GM20000 (cell line): ENCODE measurements at places on chromosomes 2 and 18.

DNA sequence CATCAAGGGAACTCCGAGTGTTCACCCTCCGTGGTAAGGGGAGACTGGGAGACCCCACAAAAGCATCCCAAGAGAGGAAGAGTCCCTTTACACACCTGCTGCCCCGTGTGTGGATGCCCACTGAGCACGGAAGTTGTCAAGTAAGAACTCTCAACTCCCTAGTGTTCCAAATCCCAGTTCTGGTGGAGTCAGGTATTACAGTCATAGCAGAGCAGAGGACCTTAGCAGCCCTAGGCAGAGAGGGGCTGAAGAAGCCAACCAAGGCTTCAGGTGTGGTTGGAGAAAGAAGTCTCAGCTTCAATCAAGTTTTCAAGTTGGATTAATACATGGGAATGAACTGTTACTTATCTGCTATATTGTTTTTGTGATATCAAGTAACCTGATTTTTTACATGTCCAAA lies 512.5 kb downstream of the RNF144A start:
- no peak for DNase-seq

- no peak for DNase-seq
Observed at GRCh38 chr18:31190919-31191318, 28.3 kb upstream of the DSC1 start.

DNA sequence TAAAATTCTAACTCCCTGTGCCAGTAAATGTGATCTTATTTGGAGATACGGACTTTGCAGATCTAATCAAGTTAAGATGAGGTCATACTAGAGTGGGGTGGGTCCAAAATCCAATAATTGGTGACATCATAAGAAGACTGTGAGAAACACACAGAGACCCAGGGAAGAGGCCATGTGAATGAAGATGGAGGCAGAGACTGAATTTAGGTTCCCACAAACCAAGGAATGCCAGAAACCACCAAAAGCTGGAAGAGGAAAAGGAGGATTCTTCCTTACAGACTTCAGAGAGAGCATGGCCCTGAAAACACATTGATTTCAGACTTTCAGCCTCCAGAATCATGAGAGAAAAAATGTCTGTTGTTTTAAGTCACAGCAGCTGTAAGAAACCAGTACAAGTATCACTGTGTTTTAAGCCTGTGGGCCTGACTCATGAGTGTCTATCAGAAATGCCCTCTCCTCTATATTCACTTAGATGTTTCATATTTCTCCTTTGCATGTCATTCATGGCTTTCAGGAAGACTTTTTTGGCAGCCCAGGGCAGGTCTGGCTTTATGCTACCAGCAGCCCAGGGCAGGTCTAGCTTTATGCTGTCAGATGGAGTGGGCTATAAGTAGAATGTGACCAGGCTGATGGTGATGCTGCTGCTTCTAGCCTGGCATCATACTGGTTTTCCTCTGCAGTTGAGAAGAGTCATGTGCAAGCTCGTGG lies 100.0 kb downstream of the SPOPL start:
- DNase-seq = no peak

DNA sequence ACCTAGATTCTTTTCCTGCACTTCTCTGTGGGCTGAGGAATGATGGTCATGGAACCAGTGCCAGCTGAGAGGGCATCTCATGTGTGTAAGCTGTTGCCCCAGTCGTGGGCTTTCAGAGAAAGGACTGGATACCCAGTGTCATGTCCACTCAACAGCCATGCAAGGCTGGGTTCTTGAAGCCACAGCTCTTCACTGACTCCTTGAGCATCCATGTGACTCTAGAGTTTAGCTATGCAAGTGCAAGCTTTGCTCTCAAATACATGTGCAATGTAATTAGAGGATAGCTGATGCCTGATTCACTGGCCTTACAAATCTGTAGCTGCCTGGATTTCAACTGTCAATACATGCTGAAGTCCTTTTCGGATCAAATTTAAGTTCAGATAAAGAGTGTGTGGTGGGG lies 46.8 kb upstream of the EML6 start:
- DNase-seq = no peak

GRCh38 chr2:85230679-85231467 lies 96.9 kb downstream of the TGOLN2 start:
- no peak for DNase-seq

GRCh38 chr18:69691008-69691760 lies 256.5 kb downstream of the CD226 start:
- no peak for DNase-seq

DNA sequence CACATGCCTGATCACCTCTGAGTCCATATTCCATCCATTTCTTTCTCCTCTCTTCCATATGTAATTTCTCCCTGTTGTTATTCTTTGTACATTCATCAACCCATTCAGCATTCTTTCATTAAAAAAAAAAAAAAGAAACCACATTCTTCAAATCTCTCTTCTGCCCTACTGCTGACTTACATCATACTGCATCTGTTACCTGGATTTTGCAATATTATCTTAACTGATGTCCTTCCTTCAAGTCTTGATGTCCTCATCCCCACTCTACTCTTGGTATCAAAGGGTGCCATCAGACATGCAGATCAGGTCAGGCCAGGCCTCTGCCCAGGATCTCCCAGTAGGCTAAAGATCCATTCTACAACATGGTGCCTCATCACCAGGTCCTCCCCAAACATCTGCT lies 90.6 kb downstream of the SGPP2 start:
- DNase-seq = no peak

- no peak for DNase-seq
Observed at GRCh38 chr2:126761981-126762878, 106.3 kb downstream of the GYPC start.

DNA sequence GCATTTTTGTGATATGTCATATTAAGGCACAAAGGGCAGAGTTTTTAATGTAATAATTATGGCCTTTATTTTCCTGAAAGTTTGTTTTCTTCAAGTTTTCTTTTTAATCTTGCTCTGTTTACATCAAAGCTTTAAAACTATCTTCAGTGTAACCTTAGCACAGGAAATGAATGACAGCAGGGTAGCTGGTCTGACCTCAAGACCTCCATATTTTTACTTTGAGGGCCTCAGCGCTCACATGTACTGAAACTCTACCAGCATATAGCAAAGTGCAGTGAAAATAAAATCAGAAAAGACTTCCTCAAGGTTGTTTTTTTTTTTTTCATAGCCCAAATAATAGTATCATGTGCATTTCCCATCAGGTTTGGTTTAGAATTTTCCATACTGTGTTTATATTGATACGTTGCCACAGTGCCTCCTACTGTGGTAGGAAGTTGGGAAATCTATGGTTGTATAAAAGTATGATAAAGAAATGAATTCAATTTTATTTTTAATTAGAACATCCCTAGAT lies 163.4 kb downstream of the UBE2E3 start:
- no peak for DNase-seq

- no peak for DNase-seq
Observed at GRCh38 chr2:117058366-117058765, 756.1 kb upstream of the DDX18 start.

DNA sequence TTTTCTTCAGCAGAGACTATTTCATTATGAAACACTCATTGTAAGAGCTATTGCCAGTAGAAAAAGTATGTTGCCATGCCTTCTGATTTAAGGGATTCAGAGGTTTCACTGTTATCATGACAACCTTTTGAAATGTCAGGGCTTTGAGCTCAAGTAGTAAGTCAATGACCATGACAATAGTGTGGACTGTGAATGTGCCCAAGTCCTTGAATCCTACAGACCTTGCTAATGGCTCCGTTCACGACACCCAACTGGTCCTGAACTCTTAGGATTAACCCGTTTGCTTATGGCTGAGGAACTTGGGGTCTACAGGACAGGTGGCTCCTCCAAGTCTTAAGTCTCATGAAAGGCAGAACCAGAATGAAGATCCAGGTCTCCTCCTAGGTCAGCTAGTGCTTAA lies 17.6 kb upstream of the KIDINS220 start:
- DNase-seq = no peak

DNA sequence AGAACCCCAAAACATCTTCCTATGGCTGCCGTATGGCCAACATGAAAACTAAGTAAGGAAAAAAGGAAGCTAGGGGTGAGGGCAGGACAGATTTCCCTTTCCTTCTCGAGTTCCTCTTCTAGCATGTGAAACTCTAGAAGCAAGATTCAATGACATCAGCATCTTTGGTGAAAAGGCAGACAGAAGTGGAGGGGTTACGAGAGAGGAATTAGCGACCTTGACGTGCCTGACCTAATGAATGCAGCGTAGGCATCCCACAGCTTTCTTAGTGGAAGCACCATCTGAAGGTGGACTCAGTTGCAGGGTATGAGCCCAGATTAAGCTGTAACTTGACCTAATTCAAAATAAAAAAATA lies 47.9 kb upstream of the PELI1 start:
- no peak for DNase-seq

GRCh38 chr18:35804377-35804776 lies 168.1 kb upstream of the RMP24 start:
- DNase-seq = no peak

- peak; percentile 59 for DNase-seq
Observed at GRCh38 chr2:219252900-219253752, at the start of gene TUBA4B. Gene TUBA4B (plus strand): TSS chr2:219253243. CDS start chr2:219253408, 165 bp downstream.

DNA sequence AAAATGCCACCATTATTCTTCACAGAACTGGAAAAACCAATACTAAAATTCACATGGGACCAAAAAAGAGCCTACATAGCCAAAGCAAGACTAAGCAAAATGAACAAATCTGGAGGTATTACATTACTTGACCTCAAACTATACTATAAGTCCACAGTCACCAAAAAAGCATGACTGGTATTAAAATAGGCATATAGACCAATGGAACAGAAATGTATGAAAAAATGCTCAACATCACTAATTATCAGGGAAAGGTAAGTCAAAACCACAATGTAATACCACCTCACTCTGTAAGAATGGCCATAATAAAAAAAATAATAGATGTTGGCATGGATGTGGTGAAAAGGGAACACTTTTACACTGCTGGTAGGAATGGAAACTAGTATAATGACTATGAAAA lies 158.6 kb downstream of the CDH2 start:
- DNase-seq = no peak

- DNase-seq = no peak
Observed at GRCh38 chr2:229869226-229869625, 52.6 kb downstream of the TRIP12 start.

DNA sequence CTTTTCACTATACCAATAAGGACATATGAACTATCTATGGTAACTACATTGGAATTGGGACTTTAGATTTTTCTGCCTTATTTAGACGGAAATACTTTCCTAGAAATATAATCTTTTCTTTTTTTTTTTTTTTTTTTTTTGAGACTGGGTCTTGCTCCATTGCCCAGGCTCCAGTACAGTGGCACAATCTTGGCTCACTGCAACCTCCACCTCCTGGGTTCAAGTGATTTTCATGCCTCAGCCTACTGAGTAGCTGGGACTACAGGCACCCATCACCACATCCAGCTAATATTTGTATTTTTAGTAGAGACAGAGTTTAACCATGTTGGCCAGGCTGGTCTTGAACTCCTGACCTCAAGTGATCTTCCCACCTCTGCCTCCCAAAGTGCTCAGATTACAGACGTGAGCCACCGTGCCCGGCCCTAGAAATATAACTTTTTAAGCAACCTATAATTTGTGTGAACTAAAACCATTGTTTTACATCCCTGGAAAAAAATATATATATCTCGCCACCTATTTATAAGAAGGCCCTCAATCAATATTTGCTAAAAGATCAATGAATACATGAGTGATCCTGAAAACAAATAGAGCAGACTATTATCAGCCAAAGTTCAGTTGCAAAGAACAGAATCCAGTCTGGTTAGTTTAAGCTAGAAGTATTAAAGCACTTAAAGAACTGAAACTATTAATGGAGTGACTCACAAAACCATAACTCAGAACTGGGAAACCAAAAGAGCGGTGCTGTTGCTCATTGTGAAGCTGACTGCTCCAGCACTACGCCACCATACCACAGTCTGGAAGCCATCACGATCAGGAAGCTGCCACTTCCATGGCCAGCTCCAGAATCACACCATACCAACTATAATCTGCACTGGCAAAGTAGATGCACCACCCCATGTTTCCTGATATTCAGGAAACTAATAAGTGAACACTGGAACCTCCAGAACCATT lies 8.4 kb upstream of the HNRNPLL start:
- peak; percentile 57 for DNase-seq

- DNase-seq = no peak
Observed at GRCh38 chr2:6914828-6915227, 2.4 kb upstream of the RNF144A start.

- no peak for DNase-seq
Observed at GRCh38 chr2:64820901-64821300, 167.2 kb upstream of the SERTAD2 start.
